Caudate nucleus (tissue), 63 donors: ENCODE measurements at places on chromosomes 11 and 22.

- DNase-seq = no peak
Observed at GRCh38 chr22:29202212-29203192, 3.2 kb upstream of the EMID1 start.

DNA sequence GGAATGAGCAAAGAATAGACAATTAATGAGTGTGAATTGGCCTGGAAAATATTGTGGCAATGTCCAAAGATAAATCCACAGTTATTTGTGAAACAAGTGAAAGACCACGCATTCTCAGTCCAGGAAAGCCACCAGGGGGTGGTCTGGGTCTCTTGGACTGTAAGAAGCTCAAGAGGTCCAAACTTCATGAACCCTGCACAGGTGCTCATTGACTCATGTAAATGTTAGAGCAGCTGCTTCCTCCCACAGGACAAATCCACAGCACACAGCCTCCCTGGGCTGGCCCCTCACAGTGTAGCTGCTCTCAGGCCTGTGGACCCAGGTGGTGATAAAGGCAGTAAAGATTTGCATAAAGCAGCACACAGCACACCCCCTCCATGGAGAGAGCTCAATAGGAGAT, 114.0 kb downstream of the ZNF280B start:
- DNase-seq = no peak

DNA sequence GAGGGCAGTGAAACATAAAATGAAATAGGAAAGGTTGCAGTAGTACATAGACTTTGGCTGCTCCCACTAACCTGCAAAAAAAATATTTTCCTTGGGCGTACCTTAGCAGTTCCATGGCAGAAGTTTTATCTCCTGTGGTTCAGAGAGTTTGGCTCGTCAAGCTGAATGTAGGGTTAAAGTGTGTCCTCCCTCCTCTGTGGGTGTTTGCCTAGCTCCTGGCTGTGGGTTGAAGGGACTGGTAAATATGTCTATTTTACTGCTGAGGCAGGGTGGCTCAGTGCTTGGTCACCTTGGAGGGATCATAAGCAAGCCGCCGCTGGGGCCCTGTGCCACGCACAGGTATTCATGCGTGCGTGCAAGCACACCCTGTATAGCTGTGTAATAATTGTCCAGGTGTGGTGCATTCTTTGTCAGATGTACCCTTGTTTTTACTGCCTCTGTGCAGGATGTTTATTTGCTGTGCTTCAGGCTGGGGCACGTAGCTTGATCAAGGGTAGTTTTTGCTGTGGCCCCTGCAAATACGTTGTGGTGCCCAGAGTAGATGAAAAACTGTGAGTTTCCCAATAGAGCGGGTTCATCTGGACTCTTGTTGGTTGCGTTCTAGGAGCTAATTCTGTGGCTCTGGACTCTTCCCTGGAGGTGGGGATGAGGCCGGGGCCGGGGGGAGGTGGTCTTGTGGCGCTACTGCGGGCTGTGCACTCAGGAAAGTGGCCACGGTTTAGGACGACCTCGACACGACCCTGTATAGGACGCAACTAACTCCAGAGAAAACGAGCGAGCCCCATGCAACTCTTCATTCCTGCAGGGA, 732 bp upstream of the SORL1 start:
- no peak for DNase-seq

DNA sequence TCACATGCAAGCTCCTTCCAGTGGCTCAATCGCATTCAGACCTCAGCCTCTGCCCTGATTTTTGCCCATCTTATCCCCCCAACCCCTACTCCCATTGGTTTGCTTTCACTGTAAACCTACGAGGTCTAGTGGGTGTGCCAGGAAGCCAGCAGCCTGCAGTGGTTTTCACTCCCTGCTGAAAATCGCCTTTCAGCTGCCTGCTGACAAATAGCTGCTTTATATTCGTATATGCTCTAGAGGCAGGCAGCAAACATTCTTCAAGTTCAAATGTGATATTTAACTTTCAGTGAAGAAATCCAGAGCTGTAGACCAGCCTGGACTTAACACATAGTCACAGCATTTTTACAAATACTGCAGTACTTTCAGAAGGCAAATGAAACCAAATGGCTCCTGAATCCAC, 92.8 kb upstream of the APOA1 start:
- no peak for DNase-seq

- no peak for DNase-seq
Observed at GRCh38 chr11:128240546-128240945, 346.8 kb downstream of the ETS1 start.
